ENCODE measurements at places on chromosomes 12 and 14. TPM values are rescaled to one million over a fixed set of nuclear protein-coding genes. Genes with fewer than 3 reads are reported as not detected.

TTC6 gene
- total RNA-seq: 6.3 TPM

TAS2R9 gene
- total RNA-seq: not detected

NDUFA9 gene
- total RNA-seq: 71.4 TPM

USP5 gene
- 122 TPM for total RNA-seq

PPP4R3A gene
- 32.2 TPM for total RNA-seq

ERP27 gene
- total RNA-seq: 0.37 TPM

PTPN21 gene
- 2.1 TPM for total RNA-seq

KLHL33 gene
- total RNA-seq: not detected

CCDC177 gene
- total RNA-seq: not detected

VRTN gene
- total RNA-seq: 4.1 TPM

CCDC198 gene
- 15.0 TPM for total RNA-seq

ANKRD33 gene
- total RNA-seq: not detected

ERO1A gene
- total RNA-seq: 58.8 TPM

OTUB2 gene
- total RNA-seq: 2.3 TPM

KRT72 gene
- total RNA-seq: not detected

TSPAN11 gene
- total RNA-seq: not detected

ANGEL1 gene
- 6.2 TPM for total RNA-seq

DCTN2 gene
- 58.6 TPM for total RNA-seq

SLC17A8 gene
- total RNA-seq: not detected

RPL10L gene
- total RNA-seq: not detected

FMNL3 gene
- total RNA-seq: 1.0 TPM

STAT2 gene
- total RNA-seq: 30.6 TPM

KRT79 gene
- total RNA-seq: not detected

APOF gene
- not detected for total RNA-seq

AMN gene
- total RNA-seq: 2.5 TPM

VAMP1 gene
- total RNA-seq: 11.5 TPM

PTCSC3 gene
- not detected for total RNA-seq

CCDC38 gene
- total RNA-seq: not detected

ZC2HC1C gene
- total RNA-seq: 4.1 TPM

RAP1B gene
- total RNA-seq: 58.9 TPM

CAPZA3 gene
- total RNA-seq: not detected

All from HT-29 (cell line).